ENCODE measurements at places on chromosomes 6 and 20.
A peak's percentile ranks its signal among the peaks of the same experiment; 100 is the strongest.

DNA sequence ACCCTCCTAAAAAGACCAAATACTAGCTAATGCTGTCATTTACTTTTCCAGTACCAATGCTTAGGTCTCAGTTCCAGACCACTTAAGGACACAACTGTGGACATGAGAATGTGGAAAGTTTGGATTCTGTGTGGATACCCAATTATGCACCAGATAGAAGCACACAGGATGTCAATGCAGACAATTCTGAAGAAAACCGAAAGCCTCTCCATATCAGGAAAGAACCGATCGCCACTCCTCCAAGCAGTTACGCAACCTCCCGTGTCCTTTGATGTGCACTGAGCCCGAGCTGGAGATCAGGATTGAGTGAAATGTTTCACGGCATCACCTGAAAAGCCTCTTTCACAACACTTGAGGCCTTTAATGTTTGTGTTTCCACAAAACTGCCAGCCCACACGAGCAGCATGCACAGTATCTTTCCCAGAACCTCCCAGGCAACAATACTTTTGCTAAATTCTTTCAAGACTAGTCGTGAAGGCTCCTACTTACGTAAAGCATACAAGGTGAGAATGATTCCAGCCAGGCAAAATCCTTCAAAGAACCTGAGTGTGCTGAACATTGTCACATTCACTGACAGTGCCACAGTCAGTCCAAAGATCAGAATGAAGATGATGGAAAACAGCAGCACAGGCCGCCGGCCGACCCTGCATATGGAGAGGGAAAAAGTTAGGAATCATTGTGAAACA lies 47.0 kb downstream of the SLC22A23 start:
- DNase-seq = no peak

- peak; percentile 48 for DNase-seq
Observed at GRCh38 chr20:64037498-64038213, 1.7 kb downstream of the C20orf204 start.

DNA sequence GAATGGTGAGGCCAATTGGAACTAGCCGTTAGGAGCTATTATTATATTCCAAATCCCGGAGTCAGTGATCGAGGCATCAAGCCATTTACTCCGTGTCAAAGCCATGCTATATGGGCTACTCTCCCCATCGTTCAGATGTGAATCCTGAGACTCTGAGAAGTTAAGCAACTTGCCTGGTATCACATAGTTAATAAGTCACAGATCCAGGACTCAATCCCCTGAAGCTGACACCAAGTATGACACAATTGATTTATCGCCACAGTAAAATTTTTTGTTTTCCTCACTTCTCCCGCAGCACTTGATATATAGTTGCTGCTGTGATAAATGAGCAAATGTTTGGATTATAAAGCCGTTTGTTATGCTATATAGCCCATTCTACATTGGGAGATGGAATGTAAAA lies 50.8 kb upstream of the TSHZ2 start:
- DNase-seq = no peak

DNA sequence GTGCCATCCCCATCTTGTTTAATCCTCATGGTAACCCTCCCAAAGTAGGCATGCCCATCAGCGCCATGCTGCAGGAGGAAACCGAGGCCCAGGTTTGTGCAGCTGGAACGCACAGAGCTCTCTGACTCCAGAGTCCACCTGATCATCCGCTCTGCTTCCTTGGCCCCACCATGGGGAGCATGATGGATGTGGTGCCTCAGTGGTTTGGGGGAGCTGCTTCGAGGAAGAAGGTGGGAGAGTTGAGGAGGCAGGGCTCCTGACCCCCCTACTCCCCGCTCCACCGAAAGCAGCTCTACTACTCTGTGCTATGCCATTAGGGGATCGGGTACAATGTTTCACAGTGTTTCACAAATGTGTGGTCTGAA lies 52.2 kb downstream of the TGM2 start:
- no peak for DNase-seq

DNA sequence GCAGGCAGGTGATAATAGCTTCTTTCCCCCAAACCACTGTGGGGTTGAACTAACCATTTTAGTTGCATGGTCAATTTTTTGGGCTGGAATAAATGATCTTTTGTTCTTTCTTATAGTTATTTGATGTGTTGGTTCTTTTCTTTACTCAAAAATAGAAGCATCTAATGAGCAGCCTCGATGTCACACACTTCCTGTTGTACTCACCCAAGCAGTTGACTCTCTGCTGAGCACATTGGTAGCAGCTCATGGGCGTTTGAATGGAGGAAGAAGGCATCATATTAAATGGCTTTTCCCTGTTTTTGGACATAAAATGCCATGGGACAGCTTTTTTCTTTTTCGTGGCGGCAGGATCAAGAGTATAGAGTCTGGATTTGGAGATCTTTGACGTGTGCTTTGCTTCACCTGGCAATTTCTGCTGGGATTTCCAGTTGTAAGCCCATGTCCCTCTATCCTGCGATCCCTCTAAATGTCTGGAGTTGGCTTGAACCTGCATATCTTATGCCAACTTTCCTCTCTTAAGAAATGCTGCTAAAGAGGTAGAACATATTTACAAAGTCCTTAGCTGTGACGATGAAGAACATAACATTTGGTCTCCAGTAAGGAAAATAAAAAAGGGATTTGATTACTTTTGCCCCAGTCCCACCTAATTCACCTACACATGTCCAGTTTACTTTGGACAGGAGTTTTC lies 268.3 kb downstream of the PRL start:
- DNase-seq = no peak

DNA sequence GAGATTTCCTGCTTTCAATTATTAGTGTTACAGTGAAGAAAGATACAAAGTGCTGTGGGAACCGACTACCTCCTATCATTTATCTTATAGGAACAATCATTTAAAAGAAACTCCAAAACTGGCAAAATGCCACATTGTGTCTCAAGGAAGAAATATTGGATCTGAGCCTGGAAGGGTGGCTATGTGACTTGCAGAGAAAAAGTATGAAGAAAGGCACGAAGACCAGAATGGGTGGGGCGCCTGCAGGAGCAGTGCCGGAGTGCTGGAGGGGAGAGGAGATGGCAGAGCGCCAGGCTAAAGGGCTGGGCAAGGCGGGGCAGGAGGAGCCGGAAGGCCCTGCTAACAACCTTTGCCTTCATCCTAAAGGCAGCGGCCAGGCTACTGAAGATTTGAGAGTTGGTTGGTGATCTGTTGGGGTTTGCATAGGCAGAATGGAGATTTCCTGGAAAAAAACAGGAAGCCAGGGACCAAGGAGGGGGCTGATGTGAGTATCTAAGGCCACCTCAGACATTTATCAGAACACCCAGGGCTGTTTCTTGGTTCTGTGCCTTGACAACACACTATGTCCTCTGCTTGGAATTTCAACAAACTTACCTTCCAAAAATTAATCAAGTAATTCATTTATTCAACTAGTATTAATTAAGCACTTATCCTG lies 125.6 kb downstream of the MAFB start:
- no peak for DNase-seq

DNA sequence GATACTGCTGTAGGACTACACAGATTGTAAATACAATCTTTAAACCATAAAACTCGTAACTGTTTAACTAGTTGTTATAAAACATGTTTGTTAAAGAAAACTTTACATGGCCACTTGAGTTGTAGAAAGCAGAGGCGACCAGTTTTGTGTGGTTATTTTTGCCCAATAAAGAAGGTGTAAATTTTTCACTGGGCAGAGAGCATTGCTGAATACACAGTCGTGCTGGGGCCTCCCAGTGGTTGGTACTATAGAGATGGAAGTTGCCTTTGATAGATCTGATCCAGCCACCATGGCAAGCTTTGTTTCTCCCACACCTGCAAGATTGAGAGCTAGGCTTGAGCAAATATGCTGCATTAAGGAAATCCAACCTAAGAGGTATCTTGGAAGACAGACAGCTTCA lies 34.0 kb upstream of the YWHAB start:
- no peak for DNase-seq

GRCh38 chr6:121816361-121816760 lies 380.9 kb downstream of the GJA1 start:
- no peak for DNase-seq

GRCh38 chr6:7156643-7157278 lies 49.0 kb downstream of the RREB1 start:
- no peak for DNase-seq

DNA sequence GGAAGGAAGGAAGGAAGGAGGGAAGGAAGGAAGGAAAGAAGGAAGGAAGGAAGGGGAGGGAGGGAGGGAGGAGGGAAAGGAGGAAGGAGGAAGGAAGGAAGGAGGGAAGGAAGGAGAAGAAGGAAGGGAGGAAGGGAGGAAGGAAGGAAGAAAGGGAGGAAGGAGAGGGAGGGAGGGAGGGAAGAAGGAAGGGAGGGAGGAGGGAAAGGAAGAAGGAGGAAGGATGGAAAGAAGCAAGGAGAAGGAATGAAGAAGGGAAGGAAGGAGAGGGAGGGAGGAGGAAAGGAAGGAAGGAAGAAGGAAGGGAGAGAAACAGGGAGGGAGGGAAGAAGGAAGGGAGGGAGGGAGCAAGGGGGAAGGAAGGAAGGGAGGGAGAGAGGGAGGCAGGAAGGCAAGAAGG lies 204.9 kb downstream of the PHACTR1 start:
- DNase-seq = no peak

GRCh38 chr20:38299963-38300362 lies 4.0 kb upstream of the BPI start:
- no peak for DNase-seq

DNA sequence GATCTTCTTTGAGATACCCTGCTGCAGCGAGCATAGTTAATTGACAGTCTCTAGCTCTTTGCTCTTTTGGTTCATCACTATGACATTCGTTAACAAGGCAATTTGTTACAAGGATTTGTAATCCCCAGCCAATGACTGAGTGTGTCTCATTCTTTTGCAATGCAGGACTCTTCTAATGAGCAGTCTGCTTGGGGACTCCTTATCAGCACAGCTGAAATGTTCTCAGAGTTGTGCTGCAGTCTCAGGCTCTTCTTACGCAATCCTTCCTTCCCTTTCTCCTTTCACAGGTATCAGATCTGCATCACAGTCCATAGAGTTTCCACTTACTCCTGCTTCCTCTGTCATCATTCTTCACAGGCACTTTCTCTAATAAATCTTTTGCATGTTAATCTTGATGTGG lies 161.2 kb upstream of the OGFRL1 start:
- no peak for DNase-seq

- DNase-seq = no peak
Observed at GRCh38 chr6:159969921-159970320, 1.0 kb downstream of the IGF2R start.

DNA sequence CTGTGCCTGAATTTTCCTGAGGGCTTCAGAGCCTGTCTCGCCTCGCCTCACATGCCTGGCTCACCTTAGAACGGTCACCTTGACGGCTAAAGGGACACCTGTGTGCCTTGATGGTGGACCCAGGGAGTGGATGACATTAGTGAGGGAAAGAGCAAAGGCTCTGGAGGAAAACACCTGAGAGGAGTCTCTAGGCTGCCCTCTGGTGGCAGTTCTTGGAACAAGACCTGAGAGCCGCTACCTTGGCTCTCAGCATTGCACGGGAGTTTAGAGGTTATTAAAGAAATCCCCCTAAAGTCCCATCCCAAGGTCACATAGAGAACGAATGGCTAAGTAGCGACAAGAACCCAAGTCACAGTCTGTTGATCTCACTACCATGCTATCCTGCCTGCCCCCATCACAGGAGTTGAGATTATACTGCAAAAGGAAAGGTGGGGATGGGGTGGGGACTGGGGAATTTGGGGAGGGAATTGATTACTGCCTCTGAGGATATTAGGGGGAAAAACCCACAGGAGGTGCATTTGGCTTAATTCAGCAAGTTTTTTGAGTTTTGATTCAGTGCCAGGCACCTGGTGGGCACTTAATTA lies 7.9 kb upstream of the CDSN start:
- peak; percentile 82 for DNase-seq

DNA sequence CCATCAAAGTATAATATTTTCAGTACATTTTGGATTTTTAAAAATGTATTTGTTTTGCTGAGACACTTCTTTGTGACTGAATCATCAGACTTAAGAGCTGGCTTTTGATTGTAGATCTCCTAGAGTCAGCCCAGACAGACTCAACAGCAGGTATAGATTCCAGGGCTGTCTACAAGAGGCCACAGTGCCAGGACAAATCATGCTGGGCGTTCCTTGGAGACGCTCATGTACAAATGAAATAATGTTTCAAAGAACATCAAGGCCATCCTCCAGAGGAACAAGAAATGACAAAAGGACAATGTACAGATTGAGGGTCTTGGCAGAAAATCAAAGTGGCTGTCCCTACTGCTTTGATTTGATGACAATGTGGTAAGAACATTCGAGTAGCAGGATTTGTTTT lies 369.3 kb downstream of the GRIK2 start:
- DNase-seq = no peak

DNA sequence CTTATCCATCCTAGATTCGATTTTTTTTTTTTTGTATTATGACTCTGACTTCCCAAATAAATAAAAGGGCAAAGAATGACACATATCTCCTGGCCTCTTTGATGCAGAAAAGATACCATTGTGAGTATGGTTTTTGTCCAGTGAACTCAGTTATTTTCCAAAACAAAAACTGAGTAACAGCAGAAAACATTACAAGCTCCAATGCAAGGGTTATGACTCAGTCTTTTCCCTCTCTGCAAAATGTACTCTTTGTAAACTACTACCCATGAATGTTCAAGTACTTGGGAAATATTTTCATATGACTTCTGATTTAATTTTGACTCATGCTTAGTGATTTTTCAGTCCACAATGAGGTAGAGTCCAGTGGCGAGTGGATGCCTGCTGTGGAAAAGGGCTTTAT lies 355.3 kb downstream of the RNF144B start:
- no peak for DNase-seq
